ENCODE measurements at places on chromosomes 13 and 19.

GRCh38 chr19:39506944-39507714, 7.8 kb upstream of the SELENOV start:
- DNase-seq = peak; percentile 42

DNA sequence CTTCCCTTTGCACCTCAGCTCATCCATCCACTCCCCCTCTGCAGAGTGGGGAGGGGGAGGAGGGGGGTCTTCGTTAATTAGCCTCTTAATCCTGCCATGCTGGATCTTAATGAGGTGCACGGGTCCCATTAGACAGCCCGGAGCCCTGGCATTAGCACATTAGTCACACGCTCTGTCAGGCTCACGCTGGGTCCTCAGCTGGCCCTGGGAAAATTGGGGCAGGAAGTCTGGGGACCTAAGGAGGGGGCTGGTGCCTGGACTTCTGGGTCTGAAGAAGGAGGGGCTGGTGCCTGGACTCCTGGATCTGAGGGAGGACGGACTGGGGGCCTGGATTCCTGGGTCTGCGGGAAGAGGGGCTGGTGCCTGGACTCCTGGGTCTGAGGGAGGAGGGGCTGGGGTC, 444 bp upstream of the NCCRP1 start:
- DNase-seq = no peak

DNA sequence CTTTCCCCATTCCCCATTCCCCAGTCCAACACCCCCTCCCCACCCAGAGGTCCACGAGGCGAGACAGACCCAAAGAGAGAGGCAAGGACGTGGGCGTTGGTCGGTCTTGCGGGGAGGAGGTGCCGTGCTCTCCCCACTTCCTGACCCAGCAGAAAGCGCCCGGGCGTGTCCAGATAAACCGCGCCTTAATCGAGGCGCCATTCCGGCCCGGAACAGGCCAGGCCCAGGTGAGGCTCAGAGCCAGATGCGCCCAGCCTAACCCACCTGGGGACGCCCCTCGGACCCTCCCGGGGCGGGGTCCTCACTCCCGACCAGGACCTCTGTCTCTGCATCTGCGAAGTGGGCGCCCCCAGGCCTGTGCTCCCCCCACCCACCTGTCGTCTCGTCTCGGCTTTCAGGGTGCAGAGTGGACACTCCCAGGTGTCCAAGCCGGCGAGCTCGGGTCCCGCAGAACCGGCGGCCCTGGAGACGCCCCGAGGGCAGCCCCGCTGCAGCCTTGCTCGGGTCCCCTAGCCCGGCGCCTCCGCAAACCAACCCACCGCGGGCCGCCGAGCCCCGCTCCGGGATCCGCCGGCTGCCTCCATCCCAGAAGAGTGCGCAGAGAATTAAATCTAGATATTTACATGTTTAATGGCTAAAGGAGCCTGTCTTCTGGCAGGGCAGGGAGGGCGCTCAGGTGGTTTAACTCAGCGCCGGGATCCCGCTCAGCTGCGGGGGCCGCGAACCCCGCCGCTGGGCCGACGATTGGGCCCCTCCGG, 5.0 kb upstream of the ONECUT3 start:
- no peak for DNase-seq

DNA sequence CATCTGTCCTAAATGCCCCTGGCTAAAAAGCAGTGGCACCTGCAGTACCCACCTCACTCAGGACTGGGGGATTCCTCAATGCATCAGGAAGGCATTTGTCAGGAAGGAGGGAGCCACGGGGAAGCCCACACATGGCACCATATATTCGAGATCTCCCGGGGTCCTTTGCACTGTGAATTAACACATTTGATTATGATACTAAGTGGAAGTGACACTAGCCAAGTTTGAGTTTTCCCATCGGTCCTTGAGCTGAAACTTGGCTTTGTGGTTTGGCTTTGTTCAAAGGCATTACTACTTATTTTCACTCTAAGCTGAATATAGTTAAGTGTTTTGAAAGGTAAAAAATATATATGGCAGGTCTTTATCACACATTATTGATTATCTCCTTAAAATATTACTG, 168.7 kb upstream of the MYO16 start:
- DNase-seq = no peak

GRCh38 chr13:20514866-20515265, 10.8 kb downstream of the CRYL1 start:
- no peak for DNase-seq

DNA sequence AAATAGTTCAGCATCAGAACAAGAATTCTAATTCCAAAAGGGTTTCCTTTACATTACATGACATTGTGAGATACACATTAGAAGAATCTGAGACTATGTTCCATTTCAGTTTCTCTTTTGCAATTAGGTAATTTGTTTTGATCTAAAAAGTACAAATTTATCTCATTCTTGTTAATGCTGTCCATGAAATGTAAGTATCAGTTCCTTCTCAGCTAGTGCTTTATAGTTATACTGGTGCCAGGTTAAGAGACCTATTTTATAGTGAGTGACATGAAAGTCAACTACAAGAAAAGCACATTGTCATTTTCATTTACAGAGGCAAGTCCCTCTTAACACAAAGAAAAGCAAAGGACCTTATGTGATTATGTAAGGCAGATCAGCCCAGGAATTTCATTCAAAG, 43.9 kb downstream of the RCBTB2 start:
- no peak for DNase-seq

- no peak for DNase-seq
Measured at GRCh38 chr19:11423164-11423790, 4.2 kb upstream of the RGL3 start.

DNA sequence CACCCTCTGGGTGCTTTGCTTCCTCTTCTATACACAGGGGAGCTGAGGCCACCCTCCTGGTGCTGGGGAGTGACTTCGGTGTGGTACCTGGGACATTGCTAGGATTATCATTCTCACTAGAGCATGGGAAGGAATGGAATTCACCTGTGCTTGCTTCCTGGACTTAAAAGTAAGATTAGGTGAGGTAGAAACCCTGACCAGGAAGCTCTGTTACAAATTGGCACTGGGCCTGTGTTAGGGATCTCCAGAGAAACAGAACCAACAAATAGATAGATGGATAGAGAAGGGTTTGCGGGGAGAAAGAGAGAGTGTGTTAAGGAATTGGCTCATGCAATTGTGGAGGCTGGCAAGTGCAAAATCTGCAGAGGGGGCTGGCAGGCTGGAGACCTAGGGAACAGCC, 13.9 kb upstream of the SIAH3 start:
- DNase-seq = no peak

DNA sequence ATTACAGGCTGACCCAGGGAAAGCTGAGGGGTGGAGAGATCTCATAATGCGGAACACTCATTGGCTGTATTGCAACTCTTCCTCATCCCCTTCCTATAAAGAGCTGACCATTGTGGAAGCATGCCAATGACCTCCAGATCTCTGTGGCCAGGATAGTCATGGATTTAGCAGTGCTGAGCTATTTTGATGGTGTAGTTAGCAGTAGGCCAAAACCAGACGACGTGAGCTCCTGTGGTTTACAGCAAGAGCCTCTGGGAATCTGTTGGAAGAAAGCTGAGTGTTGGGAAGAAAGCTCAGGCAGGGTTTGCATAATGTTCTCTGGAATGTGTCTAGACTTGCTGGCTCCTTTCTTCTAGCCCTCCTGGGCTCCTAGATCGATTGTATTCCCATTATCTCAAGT, 187.5 kb upstream of the GPC6 start:
- no peak for DNase-seq

GRCh38 chr13:53068585-53069520, 40.2 kb downstream of the OLFM4 start:
- DNase-seq = peak; percentile 15

DNA sequence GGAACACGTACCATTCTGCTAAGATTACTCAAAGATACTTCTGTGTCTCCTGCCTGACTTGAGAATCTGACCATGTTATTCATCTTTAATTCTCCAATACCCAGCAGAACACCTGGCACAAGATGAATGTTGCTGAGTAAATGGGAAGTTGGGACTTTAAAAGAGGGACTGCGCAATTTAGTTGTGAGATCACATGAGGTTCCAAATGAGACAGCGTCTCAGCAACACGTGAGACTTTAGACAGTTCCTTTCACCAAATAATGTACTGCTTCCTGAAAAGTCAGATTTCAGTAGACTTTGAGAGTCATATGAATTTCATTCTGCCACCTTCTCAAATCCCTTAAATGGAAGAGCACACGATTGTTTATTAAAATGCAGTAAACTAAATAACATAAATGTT, 36.7 kb downstream of the DOCK9 start:
- DNase-seq = no peak

- no peak for DNase-seq
Measured at GRCh38 chr13:27371932-27372331, 52.5 kb upstream of the GTF3A start.

- DNase-seq = no peak
Measured at GRCh38 chr13:37627428-37627827, 28.9 kb upstream of the POSTN start.

GRCh38 chr13:48232420-48233045, 473 bp upstream of the ITM2B start:
- peak; percentile 36 for DNase-seq

DNA sequence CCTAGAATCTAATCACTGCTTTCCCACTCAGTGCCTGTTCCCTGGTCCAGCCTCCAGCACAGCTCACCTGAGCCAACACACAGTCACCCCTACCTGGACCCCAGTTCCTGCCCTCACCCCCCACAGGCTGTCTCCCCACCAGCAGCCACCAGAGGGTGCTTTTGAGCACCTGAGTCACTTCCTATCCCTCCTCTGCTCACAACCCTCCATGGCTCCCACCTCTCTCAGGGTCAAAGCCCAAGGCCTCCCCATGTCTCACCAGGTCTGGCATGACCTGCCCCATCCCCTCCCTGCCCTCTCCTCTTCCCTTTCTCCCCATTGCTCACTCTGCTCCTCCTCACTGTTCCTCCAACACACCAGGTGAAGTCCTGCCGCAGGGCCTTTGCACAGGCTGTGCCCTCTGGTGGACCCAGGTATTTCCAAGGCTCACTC, 7.1 kb upstream of the DPP9 start:
- no peak for DNase-seq

GRCh38 chr19:41951686-41952172, 7.4 kb downstream of the RABAC1 start:
- DNase-seq = peak; percentile 72

DNA sequence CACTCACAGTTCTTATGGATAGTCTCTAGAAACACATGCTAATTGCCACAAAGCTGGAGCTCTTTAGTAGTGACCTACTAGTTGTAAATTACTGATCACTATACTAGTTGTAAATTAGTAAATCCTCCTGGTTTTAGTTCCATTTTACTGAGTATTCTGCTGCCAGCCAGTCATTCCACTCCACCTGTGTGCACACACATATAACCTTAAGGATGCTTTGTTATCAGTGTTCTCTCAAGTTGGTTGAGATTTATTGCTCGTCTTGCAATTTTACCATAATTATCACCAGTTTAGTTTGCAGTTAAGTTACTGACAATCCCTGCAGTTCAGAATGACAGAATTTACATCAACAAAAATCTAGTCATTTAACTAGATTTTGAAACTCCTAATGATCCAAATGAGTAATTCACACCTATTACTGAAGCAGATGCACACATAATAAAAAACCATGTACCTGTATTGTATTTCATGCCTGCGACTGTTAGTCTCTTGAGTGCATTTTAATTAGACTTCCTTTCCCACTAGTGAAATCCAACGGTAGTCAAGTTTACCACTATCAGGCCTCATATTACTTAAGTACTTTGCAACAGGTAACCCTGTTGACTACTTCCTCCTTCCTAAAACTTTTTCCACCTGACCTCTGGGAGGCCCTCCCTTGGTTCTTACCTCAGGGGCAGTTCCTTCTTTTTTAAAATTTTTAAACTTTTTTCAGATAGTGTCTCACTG, 7.6 kb downstream of the TPT1 start:
- no peak for DNase-seq

DNA sequence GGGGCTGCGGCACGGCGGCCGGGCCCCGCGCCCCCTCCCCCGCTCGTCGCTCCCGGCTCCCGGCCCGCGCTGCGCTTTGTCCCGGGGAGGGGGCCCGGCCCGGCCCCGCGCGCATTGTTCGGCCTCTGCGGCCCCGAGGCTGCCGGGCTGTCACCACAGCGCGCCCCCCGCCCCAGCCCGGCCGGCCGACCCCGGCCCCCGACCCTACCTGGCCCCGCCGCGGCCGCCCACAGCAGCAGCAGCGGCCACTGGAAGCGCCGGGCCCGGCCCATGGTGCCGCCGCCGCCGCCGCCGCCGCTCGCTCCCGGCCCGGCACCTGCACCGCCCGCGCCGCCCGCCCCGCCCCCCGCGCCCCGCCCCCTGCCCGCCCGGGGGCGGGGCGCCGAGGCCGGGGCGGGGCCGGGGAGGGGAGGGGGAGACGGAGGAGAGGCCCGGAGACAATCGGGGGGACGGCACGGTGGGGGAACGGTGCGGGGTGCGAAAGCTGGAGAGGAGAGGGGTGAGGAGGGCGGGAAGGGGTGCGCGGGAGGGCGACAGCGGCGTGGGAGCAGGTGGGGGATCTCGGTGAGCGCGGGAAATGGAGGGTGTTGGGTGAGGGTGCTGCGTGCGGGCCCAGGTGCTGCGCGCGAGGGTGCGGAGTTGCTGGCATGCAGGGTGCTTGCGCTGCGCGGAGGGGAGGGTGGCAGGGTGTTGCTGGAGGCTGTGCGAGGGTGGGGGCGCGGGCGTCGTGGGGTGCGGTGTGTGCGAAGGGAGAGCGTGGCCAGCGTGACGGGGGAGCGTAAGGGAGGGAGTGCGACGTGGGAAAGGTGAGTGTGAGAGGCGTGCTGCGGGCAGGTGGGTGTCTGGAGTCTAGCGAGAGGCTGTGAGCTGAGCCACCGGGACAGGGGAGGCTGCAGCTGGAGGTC, at the start of gene CADM4:
Gene CADM4, minus strand, starts transcription at position 332 of the 905 bp plus-strand sequence. Its CDS starts 60 bp downstream, at position 272.
- peak; percentile 23 for DNase-seq

DNA sequence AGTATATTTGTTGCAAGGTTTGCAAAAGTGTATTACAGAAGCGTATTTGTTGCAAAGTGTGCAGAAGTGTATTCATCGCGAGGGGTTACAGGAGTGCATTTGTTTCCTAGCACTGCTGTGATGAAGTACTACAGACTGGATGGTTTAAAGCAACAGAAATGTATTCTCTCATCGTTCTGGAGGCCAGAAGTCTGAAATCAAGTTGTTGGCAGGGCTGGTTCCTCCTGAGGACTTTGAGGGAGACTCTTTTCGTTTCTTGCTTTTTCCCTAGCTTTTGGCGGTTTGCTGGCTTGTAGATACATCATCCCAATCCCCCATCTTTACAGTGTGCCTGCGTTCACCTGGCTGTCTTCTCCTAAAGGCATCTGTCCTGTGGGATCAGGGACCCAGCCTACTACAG, 127.9 kb upstream of the USP29 start:
- DNase-seq = no peak

DNA sequence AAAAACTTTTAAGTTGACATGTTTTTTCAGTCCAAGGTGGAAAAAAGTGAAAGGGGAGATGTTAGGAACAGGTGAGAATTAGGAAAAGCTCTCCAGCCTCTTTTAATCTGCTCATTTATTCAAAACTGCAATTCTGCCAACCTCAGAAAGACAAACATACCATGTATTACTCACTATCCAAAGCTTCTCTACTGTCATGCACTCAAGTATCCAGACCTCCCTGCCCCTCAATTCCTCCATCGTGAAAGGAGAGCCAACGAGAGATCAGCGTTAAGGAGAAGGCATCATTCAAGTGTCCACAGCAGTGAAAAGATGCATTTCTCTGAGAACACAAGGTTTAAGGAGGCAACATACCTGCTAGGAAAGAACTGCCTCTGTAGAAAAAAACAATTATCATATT, 24.5 kb downstream of the DIAPH3 start:
- DNase-seq = no peak

GRCh38 chr13:84430446-84430845, 548.2 kb upstream of the SLITRK1 start:
- DNase-seq = no peak

- no peak for DNase-seq
Measured at GRCh38 chr13:30826911-30827577, 79.0 kb upstream of the MEDAG start.

- DNase-seq = no peak
Measured at GRCh38 chr19:34828156-34828555, 55.1 kb upstream of the ZNF599 start.

GRCh38 chr13:91017669-91018053, 329.8 kb upstream of the MIR17HG start:
- DNase-seq = peak; percentile 4
